ENCODE measurements at places on chromosomes 4 and X.

GRCh38 chrX:126551725-126552312 is 795 bp downstream of the DCAF12L1 start:
- no peak for DNase-seq

DNA sequence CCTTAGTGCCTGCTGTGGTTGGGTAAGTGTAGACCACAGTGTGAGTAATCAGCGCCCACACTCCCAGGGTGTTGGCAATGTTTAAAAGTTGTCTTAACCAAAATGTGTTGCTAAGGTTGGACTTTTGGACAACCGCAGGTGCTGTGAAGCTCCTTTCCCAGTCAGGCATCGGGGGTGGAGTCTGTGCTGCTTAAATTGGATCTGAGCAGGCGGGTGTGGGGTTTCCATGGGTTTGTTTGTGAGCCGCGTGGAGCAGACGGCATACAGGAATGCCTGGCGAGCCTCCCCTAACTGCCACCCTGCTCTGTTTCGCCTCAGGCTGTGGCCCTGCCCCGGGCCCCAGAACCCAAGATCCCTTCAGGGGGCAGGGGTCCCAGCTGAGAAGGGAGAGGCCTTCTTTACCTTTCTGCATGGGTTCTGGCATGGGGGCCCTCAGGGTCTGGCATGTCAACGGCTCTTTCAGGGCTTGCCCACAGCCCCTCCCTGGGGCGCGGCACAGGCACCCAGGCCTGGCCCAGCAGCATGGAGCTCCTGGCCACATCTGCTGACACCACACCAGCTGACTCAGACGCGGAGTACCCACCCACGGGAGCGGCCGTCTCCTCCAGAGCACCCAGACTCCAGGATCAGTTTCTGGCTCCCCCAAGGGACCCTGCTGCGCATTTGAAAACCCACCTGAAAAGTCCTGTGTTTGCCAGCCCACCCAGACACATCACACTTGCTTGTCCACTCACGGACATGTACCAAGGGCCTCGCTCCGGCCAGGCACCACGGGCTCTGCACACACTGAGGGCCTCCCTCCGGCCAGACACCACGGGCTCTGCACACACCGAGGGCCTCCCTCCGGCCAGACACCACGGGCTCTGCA is 5.1 kb upstream of the SPON2 start:
- DNase-seq = no peak

- DNase-seq = no peak
These were observed 64.3 kb downstream of the ZFYVE28 start for GRCh38 chr4:2354118-2354517.

DNA sequence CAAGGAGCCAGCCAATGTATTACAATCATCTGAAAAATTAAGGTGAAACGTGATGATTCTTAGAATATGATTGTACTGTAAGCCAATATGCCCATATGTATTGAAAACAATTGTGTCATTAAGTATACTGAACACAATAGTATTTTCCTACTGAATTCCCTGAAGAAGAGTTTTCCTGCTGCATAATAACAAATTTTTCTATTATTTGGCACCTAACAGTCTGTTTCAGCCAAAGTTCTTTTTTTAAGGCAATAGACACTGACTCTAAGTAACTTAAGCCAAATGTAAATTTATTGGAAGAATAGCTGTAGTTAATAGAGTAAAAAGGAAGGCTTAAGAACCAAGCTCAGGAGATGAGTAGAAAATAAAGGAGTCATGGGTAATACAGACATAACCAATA is 220.6 kb downstream of the PPP4R3C start:
- DNase-seq = no peak

- DNase-seq = no peak
These were observed 54.1 kb downstream of the ATRX start for GRCh38 chrX:77731821-77732419.

DNA sequence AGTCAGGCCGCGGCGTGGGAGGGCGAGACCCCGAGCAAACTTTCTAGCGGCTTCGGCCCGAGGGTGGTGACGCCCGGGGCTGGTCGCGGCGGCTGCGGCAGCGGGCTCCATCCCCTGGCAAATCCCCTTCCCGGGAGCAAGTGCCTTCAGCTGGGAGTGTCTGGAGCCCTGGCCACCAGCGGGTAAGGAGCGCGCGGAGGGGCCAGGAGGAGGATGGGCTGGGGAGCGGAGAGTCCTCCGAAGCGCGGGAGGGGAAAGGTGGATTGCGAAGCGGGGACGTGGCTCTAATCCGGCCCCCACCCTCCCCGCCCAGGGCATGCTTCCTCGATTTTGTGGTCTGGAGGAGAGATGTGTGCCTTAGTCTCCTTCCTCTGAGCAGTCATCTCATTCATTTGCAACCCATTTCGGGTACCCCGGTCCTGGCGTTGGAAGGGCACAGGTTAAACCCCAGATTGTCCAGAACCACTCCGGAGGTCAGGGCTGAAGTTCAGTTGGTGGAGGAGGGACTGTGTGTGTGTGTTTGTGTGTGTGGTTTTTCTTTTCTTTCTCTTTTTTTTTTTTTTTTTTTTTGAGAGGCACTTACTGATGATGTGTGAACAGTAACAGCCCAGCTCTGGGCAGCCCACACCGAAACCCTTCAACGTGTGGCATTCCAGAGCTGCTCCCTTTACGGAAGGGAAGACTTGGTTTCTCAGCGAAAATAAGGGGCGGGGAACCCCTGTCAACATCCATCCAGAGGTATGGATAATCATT is 516 bp downstream of the SGMS2 start:
- DNase-seq = no peak

GRCh38 chr4:7266525-7267292 is 74.4 kb downstream of the SORCS2 start:
- no peak for DNase-seq

DNA sequence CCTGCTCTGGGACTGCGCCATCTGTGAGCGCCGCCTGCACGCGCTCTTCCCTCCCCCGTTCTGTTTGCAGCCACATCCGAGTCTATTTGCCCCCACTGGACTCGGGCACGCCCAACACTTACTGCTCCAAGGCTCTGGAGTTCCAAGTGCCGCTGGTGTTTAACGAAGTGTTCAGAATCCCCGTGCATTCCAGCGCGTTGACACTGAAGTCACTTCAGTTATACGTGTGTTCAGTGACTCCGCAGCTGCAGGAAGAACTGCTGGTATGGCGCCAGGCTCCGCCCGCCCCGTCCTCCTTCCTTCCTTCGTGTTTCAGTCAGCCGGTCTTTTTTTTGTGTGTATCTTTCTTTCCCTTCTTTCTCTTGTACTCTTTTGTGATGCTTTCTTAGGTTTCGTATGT is 30.7 kb upstream of the CLCN4 start:
- DNase-seq = no peak

DNA sequence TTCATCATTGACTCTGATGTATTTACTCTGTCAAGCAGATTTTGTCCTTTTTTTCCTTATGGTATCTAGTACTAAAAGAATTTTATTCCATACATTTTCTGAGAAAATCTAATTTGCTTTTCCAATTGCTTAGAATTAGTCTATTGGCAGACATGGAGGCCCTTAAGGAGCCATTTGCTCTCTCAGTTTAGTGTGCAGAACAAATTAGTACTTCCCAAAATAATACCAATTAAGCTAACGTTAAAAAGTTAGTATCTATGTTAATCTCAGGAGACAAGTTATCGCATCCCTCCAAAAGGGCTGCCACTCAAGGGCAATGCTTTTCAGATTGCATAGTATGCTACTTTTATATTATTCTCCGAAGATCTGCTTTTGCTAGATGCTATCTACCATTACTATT is 47.7 kb downstream of the PDHA2 start:
- no peak for DNase-seq

DNA sequence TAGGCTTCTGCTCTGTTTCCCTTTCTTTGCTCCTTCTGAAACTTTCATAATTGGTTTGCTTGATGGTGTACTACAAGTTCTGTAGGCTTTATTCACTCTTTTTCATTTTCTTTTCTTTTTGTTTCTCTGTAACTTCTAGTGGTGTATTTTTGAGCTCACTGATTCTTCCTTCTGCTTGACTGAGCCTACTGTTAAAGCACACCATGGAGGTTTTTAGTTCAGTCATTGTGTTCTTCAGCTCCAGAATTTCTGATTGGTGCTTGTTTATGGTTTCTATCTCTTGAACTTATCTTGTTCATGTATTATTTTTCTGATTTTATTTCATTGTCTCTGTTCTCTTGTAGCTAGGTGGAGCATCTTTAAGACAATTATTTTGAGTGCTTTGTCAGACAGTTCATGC is 33.4 kb upstream of the C4orf54 start:
- no peak for DNase-seq

DNA sequence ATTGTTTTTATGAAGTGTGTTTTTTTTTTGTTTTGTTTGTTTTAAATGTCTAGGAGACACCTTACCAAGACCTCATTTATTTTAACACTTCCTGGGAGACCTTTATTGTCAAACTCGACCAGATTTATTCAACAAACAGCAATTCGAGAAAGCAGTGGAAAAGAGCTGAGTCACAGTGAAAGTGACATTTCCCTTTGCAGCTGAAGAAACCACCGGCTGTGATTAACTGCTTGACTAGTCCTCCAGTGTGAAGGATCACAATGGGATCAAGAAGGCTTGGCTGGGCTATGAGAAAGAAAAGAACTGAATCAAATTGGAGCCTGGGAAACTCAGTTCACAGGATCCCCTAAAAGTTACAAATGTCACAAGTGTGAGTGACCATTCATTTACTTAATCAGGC is 11.9 kb upstream of the ADH7 start:
- DNase-seq = no peak

- no peak for DNase-seq
These were observed 35.8 kb upstream of the TMEM164 start for GRCh38 chrX:109967156-109967555.

DNA sequence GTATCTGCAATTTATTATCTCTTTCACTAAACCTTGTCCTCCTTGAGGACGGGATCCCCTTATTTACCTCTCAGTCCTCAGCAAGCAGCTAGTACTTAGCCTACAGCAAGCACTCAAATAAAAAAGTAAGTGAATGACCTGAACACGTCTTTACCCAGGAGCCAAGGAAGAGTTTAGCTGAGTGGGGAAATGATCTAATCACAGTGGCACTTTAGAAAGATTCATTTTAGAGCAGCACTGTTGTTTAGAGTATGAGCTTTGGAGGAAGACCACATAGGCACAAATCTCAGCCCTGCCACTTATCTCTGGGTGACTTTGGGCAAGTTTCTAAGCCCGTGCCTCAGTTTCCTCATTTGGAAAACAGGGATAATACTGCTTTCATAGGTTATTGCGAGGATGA is 2.7 kb downstream of the FAM120C start:
- DNase-seq = no peak

DNA sequence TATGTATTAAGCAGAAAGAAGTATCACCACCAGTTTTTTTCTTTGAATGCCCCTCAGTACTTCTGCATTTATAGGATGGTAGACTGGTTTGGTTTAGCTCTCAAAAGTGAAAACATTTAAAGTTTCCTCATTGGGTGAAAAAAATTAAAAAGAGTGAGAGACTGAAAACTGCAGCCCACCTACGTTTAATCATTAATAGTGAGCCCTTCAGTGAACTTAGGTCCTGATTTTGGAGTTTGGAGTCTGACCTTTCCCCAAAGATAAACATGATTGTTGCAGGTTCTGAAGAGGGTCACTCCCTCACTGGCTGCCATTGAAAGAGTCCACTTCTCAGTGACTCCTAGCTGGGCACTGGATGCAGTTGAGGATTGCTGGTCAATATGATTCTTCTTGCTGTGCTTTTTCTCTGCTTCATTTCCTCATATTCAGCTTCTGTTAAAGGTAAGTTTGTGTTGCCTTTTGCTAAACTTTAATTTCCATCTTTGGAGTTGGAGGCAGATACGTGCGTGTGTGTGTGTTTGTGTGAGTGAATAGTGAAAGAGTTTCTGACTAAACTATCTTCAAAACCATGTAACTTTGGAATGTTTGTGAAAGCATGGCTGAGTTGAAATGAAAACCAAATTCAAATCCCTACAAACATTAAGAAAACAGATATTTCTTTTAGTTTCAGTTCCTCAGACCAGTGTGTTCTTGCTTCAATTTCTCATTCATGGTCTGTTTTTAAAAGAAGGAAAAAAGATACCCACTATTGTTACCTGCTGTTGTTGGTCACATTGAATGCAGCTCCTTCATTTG is at the start of gene MTTP:
Gene MTTP, plus strand, starts transcription at position 295 of the 795 bp plus-strand sequence. Its CDS starts 86 bp downstream, at position 381.
- DNase-seq = no peak

DNA sequence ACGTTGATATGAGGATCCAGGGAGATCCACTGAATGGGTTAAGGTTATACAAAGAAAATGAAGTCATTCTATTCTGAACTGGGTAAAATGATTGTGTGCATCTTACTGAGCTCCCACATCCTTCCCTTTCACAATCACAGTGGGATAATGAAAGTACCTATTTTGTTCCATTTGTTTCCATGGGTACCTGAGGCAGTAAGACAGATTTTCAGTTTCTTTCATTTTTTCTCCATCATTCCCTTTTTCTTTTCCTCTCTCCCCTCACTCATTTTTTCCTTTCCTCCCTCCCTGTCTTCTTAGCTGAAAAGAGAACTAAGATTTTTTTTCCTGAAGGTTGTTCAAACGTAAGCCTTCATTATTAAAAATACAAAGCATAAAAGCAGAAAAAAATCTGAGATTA is 4.6 kb downstream of the GRIA2 start:
- DNase-seq = no peak

GRCh38 chr4:181909368-181909767 is 333.8 kb upstream of the TENM3 start:
- DNase-seq = no peak

DNA sequence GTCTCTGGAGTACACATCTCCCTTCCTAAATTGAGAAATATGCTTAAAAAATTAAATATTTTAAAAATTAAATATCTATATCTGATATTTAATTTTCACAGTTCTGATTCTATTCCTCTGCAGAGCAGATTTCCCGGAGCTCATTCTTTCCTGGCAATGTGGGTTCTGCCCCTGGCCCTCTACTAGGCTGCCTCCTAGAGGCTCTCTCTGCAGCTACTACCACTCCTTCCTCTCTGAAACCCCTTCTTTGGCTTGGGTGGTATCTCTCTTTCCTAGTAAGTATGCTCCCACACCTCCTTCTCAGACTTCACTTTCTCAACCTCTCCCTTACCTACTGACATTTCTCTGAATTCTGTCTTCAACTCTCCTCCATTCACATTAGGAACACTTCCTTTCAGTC is 45.3 kb downstream of the RPGR start:
- DNase-seq = no peak

DNA sequence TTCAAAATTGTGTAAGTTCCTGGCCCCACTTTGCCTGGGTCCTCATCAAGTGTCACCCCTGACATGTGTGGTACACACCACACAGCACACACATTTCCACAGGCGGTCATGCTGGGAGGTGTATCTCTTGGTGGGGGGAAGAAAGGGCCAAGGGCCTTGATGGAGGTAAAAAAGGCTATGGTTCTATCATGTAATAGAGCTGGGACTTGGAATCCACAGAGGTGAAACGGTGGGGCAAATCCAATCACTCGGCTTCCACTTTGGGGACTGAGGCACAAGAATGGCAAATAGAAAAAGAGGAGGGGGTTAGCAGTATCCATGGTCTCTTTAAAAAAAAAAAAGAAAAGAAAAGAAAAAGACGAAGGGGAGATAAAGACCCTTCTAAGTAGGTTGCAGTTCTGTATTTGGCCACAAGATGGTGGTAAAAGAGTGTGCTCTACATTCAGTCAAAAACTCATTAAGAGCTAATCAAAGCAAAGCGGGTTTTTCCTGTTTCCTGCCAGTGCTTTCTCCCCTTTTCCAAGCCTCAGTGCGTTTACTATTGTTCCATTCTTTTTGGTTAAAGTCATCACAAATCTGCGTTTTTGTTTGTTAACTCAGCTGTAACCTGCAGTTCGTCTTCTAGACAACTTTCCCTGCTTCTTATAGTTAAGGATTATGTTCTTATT is 37.0 kb upstream of the ATP6AP2 start:
- DNase-seq = no peak

GRCh38 chr4:81506731-81507130 is 35.0 kb upstream of the RASGEF1B start:
- no peak for DNase-seq
